ENCODE measurements at places on chromosomes 16 and 17.

- no peak for DNase-seq
These were observed 7.6 kb upstream of the PPP1R1B start for GRCh38 chr17:39618956-39619785.

DNA sequence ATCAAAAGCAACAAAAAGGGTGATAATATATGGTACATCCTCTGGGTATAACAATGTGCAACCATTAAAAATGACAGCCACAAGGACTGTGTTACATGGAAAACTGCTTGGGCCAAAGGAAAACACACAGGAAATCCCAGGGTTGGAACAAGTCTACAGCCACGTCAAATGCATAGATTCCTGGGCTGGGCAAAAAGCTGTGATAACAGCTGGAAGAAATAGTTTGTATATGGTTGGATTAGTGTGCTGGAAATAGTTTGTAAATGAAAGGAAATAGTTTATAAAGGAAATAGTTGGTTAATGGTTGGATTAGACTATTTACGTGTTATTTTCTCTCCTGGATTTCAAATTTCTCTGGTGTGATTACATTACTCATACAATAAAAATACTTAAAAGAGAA is 2.6 kb downstream of the HSD17B2 start:
- no peak for DNase-seq

DNA sequence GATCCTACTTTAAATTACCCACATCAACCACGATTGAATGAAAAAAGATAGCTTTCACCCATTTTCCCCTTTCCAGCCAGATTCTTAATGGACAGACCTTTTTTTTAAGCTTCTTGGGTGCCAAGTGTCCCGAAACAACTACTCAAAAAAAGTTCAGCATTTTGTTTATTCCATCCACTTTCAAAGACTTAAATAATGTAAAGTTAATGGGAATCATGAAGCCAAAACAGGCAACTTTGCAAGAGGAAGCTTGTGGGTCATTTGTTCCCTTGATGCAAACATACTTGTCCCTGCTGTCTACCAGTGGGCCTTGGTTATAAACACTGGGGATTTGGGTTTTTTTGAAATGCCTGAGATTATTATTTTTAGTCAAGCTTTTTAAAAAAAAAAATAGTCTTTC is 414.0 kb upstream of the PSMD7 start:
- DNase-seq: no peak

GRCh38 chr17:73203788-73204479 is 11.1 kb downstream of the COG1 start:
- no peak for DNase-seq

GRCh38 chr16:50038286-50038685 is 13.3 kb downstream of the CNEP1R1 start:
- DNase-seq: no peak

DNA sequence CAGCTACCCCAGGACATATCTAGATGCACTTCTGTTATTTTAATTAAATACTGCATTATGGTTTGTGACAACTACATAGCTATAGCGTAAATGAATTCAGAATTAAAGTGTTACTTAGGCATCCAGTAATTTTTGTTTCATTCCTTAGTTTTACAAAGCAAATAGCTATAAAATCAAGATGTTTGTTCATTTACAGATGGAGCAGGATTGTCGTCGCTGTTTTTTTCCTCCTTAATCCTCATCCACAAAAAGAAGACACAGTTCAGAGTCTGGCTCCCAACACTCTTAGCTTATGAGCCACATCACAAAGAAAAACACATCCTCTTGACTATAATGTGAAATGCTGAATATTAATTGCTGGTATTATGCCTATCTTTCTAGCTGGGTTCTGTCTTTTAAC is 43.7 kb downstream of the SNX11 start:
- no peak for DNase-seq

- peak; percentile 5 for DNase-seq
These were observed 1.4 kb upstream of the NBR1 start for GRCh38 chr17:43169561-43170139.

DNA sequence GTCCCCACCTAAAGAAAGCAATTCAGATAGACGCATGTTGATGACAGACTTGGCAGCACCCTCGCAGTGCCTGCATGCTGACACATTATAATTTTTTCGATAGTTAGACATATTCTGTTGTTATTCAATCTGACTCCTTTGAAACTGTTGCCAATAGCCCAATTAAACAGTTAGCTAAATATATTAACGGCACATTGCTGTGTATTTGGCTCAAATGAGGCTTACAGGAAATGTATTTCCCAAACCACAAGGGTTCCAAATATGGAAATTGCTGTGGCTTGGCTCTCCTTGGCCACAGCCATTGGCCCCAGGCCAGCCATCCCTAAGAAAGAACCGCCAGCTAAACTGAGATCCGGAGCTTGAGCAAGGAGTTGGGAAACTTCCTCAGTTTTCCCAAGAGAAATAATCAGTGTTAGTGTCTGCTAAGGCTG is 31.1 kb downstream of the C16orf82 start:
- no peak for DNase-seq

DNA sequence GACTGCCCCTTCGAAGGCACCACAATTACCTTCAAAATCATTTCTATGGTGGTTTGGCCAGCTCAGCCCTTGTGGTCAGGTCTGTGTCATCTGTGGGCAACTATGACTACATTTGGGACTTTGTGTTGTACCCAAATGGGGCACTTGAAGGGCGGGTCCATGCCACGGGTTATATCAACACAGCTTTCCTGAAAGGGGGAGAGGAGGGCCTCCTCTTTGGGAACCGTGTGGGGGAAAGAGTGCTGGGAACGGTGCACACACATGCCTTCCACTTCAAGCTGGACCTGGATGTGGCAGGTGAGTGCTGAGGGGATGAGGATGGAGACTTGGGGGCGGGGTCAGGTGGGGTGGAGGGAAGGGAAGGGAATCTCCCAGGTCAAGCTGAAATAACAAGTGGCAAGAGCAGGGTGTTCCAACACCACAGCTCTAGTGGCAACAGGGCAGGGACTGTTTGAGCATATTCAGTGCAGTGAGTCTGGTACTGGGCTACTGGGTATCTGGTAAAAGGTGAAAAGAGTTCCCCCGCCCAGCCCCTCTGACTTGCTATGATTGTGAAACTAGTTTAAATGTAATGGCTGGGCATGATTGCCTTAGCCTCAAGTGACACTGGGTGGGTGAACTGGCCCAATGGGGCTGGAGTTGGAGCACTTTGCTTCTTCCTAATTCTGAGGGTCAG is 1.7 kb downstream of the AOC2 start:
- DNase-seq: no peak

DNA sequence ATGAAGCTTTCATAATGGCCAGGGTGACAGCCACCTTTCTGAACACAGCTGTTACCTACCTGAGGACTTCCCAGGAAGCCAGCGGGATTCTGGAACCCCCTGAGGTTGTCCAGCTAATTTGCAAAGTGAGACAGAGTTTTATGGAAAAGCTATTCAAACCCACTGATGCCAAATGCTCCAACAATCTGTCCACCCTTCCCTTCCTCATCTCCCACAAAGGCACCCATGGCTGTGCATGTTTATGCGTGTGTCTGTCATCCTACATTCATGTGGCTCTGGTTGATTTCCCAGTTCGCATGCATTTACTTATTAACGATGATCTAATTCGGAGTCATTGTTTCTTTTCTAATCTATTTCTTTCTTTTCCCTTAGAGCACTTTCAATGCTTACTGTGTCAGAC is 217.1 kb downstream of the SLC39A11 start:
- DNase-seq: no peak

DNA sequence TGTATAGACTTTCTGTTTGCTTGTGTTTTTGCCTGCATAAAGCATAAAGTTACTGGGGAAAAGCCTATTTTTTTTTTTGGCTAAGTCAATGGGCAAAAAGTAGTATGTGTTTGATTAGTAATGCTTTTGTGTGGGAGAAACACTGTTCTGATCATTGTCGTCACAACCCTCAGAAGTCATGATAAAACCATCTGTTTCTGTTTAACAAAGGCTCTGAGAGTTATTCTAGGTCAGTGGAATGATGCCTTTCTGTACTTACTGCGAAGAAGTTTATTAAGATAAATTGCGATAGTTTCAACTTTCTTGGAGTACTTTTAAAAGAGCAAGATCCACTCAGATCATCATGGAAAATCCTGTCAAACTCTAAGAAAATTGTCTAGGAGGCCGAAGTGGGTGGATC is 80.9 kb downstream of the PRKCA start:
- DNase-seq: no peak

GRCh38 chr17:42775534-42776098 is 2.4 kb downstream of the VPS25 start:
- no peak for DNase-seq

DNA sequence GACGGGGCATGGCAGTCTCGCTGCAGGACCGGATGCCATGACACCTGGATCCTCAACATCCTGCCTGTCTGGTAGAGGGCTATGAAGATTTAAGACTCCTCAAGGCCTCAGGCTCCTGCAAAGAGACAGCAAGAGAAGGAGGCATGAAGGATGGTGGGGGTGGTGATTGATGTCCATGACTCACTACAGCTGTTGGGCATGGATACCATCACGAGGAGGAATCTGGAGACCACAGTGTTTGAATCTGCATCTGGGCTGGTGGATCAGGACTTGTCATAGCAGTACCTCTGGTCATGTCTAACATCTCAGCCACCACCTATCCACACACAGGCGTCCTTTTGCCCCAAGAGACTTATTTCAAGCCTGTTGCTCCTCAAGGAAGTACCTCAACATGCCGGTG is 50.2 kb upstream of the WSCD1 start:
- DNase-seq: no peak

DNA sequence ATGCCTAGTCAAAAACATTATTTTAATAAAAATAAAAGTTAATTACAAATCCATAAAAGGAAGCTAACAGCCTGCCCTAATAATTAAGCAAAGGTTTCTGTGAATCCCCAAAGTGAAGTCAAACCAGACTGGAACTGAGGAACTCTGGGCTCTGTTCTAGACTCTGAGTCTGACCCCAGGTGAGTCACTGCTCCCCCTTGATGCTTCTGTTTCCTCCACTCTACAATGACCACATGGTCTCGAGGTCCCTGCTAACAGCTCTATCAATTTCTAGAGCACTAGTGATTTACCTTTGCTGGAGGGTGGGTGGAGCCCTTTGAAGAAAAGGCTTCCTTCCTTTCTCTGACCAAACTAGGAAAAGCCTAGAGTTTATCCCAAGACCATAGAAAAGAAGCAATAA is 32.4 kb downstream of the XPO6 start:
- DNase-seq: no peak

GRCh38 chr17:41965694-41966462 is 717 bp upstream of the CNP start:
- DNase-seq: no peak

DNA sequence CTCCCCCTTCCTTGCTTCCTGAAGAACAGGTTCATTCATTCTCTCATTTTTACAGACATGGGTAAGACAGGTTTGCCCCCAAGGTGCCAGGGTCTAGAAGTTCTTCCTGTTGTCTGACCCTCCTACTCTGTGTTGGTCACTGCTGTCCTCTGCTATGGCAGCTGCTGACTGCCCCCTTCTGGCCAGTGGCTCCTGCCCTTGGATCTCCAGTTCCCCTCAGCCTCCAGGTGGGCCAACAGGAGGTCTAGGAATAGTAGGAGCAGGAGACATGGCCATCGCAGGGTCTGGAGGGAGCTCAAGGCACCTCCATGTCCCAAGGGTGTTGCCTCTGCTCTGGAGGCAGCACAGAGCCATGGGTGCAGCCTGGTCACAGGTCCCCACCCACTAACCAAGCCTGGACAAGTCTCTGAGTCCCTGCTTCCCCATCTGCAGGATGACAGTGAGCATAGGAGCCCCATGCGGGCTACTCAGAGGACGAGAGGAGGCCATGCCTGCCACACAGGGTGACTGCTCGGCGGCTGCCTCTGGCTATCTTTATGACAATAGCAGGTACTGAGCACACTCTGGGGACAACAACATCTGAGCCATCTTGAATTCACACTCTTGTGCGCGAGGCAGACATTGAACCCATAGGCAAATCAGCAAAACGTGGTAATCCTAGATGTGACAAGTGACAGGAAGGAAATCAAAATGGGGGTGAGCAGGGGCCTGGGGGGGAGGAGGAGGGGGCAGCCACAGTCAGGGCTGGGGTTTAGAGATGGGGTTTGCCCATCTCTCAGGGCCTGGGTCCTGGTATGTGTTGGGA is 27.0 kb upstream of the NXPH3 start:
- DNase-seq: no peak

GRCh38 chr17:6541886-6542285 is 14.5 kb downstream of the PITPNM3 start:
- DNase-seq: no peak

DNA sequence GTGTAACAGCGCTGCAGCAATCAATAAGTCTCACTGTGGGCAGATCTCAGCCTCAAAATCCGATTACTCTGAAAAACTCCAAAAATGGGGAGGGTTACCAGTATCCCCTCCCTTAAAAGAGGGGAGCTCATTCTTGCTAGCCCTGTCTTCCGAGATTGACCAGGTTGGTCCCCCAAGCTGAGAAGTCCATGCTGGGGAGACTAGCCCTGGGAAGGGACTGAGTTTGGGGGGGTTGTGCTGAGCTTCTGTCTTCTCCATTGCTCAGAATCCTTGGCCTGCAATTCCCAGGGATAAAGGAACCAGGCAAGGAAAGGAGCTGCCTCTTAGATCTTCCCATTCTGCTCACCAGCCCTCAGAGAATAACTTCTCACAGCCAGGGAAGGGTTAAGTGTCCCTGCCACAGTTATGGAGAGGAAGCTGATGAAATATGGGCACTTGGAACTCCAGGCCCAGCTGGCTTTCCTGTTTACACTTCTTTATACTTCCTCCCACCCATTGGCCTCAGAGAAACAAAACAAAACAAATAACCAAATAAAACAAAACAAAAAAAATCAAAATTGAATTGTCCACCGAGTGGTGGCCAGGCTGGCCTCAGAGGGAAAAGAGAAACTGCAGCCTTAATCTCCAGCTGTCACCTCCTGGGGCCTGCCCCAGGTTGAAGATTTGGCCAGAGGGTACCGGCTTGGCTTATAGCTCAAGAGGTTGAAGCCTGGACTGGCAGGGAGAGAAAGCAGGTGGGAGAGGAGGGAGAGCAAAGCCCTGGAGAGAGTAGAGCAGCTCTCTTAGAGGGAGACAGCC is 2.6 kb downstream of the HOXB3 start:
- no peak for DNase-seq

DNA sequence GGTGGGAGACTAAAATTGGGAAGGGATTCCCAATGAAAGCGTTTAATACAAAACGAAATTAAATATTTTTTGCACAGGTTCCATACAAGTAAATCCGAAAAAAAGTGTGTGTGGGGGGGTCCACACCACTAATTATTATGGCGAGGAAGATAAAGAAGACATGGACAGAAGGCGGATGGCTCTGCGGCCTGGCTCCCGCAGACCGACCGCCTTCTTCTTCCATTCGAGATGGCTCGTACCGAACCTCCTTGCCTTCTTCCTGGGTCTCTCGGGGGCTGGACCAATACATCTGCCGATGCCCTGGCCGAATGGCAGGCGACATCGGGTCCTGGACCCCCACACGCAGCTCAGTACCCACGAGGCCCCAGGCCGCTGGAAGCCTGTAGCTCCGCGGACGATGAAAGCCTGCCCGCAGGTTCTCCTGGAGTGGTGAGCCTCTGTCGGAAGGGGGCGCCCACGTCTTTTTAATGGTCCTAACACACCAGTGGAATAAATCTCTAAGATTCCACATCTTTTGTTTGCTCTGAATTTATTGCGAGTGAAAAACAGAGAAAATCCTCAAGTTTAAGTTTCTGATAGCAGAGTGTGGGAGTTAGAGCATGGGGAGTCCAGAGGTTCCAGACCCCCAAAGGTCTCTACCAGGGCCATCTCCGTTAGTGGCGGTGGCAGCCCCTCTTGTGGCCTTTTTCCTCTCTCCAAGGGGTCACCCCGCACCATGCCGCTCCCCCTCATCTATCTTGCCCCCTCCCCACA is 1.4 kb downstream of the PRAC2 start:
- peak; percentile 80 for DNase-seq
